ENCODE measurements at places on chromosomes 7 and 10. TPM values are rescaled to one million over a fixed set of nuclear protein-coding genes. Genes with fewer than 3 reads are reported as not detected.

DNA sequence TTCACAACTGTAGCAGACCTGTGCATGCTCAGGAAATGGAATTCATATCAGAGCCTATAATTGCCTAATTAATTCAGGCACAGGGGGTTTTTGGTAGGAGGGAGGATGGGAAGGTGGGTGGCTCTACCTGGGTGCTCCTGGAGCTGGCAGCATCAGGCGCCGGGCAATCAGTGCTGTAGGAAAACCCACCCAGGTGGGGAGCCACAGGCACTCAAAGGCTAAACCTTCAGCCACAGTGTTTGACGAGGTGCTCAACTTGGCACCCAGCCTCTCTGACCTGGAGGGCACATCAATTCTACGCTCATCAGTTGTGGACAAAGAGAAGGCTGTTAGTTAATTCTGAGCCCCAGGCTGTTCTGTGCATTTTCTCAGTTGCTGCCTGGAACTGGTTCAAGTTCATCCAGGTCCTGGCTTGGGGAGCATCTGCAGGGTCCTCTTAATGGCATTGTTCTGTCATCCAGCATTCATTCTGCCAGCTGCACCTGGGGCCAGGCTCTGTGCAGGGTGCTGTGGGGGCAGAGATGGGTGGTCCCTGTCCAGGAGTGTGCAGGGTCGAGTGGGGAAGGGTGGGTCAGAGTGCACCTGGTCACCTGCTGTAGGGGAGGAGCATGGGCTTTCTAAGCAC lies 54.1 kb upstream of the NPTX2 start:
- no peak for DNase-seq

GRCh38 chr10:73937333-73938043 lies 26.6 kb downstream of the PLAU start:
- peak; percentile 65 for DNase-seq

- peak; percentile 99 for DNase-seq
Measured at GRCh38 chr7:76314042-76314721, 11.7 kb downstream of the HSPB1 start.

GRCh38 chr10:124520558-124521428 lies 59.2 kb downstream of the LHPP start:
- DNase-seq: no peak

- no peak for DNase-seq
Measured at GRCh38 chr10:3791974-3792633, 7.1 kb upstream of the KLF6 start.

- DNase-seq: no peak
Measured at GRCh38 chr7:54394834-54395233, 147.3 kb upstream of the VSTM2A start.

GRCh38 chr10:123926401-123927264 lies 35.0 kb upstream of the CPXM2 start:
- no peak for DNase-seq

DNA sequence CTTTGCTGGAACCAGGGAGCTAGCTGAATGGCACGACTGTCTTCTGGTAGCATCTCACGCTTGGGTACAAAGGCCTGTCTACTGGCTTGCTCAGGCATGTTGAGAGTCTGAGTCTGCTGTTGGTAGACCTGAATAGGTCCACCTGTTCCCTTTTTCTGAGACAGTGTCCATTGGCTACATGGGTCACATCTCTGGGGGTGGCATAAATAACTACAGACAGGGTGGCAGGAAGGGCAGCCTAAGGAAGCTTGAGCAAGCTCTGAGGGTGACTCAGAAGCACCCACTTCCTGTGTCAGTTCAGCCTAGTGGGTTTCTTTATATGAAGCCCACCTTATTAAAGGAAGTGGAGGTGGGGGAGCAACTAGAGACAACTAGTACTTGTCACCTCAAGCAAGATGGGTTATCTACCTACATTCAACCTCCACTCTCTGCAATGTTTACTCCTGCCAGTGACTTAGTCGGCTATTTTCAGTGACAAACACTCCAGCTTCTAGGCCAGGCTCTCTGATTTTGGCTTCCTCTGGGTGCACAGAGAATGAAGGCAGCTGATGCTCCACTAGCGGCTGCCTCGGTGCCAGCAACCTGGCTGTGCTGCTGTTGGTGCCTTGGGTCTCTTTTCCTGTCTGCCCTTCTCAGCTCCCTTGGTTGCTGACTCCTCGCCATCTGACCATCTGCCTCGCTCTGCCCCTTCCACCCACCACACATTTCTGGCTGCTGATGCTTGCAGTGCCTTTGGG lies 5.7 kb upstream of the ZYX start:
- no peak for DNase-seq

DNA sequence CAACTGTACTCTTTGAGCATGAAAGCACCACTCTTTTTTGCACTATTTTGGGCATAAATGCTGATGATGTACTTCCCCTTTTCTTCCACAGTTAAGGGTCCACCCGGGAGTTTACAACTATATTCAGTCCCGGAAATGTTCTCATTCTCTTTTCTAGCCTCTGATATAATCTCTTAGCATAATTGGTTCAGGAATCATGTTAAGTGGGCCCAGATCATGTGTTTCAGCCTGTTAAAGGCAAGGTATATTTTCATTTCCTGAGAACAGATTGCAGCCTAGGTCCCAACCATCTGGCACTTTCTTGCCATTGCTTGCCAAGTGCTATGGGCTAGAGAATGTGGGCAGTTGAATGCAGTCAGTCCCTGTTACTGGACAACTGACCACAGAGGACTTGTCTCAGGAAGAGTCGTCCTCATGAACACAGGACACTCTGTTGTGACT lies 111.4 kb upstream of the GLCCI1 start:
- DNase-seq: no peak

- DNase-seq: no peak
Measured at GRCh38 chr10:70312972-70313371, 29.2 kb upstream of the NPFFR1 start.

RAB19 gene
- not detected for total RNA-seq

VAX1 gene
- not detected for total RNA-seq

FGL2 gene
- 269 TPM for total RNA-seq

TCAF2 gene
- 2.5 TPM for total RNA-seq

PON3 gene
- total RNA-seq: 8.9 TPM

GPC2 gene
- total RNA-seq: 2.7 TPM

HYAL4 gene
- total RNA-seq: not detected

All from sciatic nerve (tissue), 2 donors.